ENCODE measurements at places on chromosomes 7 and 10. TPM values are rescaled to one million over a fixed set of nuclear protein-coding genes. Genes with fewer than 3 reads are reported as not detected.

Gene COBL
- not detected for total RNA-seq

Gene RELN
- total RNA-seq: 0.63 TPM

Gene ARHGEF35
- total RNA-seq: 2.5 TPM

Gene ZNF777
- total RNA-seq: 3.2 TPM

Gene PILRA
- total RNA-seq: 0.26 TPM

Gene OR2A42
- not detected for total RNA-seq

Gene GOLGA7B
- not detected for total RNA-seq

Gene KEL
- not detected for total RNA-seq

Gene PCBD1
- total RNA-seq: 21.6 TPM

Gene ADAMTS14
- 3.3 TPM for total RNA-seq

Gene HERC4
- 65.3 TPM for total RNA-seq

Gene HGF
- 59.0 TPM for total RNA-seq

Gene AKAP9
- 37.7 TPM for total RNA-seq

Gene GPR146
- total RNA-seq: 2.4 TPM
